ENCODE measurements at places on chromosomes 16 and 17.

GRCh38 chr16:27401768-27402568 is at the start of gene IL21R:
Gene IL21R, plus strand, starts transcription at chr16:27402174. Its CDS starts 27,898 bp downstream, at chr16:27430072.
- DNase-seq = no peak

DNA sequence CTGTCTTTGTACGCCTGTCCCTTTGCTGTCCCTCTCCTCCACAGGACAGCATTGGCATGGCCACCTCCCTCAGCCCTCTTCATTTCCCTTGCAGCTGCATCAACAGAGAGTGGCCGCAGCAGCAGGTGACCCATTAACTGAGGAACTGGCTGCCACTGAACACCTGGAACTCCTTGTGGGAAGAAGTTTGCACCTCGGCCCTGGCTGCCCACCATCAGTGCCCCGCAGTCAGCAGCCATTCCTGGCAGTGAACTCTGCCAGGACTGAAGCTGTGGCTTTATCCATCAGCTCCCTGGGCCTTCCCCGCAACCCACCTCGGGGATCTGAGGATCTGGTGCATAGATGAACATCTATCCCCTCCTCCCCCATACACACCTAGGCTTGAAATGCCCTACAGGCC is 13.1 kb upstream of the RNF135 start:
- no peak for DNase-seq

- DNase-seq = no peak
These were observed 17.0 kb downstream of the FAM117A start for GRCh38 chr17:49746791-49747490.

- no peak for DNase-seq
These were observed 1.3 kb downstream of the RAD51C start for GRCh38 chr17:58693751-58694150.

- DNase-seq = no peak
These were observed 7.0 kb upstream of the ADAM11 start for GRCh38 chr17:44751806-44752205.

GRCh38 chr17:32536736-32537643 is 50.2 kb downstream of the CDK5R1 start:
- no peak for DNase-seq

DNA sequence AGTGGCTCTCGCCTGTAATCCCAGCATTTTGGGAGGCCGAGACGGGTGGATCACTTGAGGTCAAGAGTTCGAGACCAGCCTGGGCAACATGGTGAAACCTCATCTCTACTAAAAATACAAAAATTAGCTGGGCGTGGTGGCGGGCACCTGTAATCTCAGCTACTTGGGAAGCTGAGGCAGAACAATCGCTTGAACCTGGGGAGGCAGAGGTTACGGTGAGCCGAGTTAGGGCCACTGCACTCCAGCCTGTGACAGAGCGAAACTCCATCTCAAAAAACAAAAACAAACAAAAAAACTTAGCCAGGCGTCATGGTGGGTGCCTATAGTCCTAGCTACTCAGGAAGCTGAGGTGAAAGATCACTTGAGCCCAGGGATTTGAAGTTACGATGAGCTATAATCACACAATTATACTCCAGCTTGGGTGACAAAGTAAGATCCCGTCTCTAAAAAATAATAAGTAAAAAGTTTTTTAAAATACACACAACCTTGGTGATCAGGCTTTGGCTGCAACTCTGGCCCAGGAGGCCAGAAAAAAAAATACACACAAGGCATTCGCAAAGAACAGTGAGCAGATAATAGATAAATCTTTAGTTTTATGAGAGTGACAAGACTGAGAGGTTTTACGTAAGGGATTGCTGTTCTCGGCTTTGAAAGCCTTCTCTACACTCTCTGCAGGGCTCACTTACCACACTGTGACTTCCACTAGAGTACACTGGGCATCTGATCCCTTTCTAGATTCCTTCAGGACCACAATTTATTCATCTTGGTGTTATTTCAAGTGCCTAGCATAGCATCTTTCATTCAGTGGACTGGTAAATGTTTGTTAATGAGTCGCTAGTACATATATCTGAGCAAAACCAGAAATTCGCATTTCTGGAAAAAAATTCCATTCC is 5.9 kb downstream of the GSPT1 start:
- no peak for DNase-seq

GRCh38 chr17:35021520-35022380 is 41.4 kb downstream of the LIG3 start:
- no peak for DNase-seq

DNA sequence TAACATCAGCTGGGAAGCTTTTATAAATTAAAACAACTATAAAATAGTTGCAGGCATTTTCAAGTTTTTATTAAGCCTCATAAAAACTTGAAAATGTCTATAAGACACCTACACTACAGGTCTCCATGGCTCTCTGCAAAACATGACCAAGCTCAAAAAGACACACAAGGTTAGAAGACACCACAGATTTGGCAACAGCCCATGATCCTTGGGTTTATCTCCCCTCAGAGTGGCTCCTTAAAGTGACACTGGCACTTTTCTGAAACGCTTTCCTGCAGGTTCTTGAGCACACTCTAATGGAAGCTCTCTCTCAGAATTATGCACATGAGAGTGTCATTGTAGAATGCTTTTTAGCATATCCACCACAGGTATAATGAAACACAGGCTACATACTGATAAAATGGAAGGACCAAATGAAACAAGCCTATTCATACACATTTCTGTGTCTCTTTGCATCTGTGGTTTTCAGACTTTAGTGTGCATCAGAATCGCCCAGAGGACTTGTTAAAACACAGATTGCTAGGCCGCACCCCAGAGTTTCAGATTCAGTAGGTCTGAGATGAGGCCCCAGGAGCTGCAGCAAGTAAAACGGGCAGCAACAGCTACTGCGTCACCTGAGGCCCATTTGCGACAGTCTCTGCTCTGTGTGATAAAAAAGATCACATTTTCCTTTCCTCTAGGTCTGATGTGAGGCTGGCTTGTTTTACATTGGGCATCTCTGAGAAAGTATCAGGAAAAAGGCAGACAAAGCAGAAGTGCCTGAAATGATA is 75.0 kb upstream of the WSB1 start:
- DNase-seq = no peak

GRCh38 chr17:73711184-73711583 is 66.9 kb upstream of the SDK2 start:
- no peak for DNase-seq

- DNase-seq = no peak
These were observed 29.3 kb downstream of the STH start for GRCh38 chr17:46028374-46028773.

- DNase-seq = no peak
These were observed 27.3 kb upstream of the ITGA2B start for GRCh38 chr17:44416558-44417289.

DNA sequence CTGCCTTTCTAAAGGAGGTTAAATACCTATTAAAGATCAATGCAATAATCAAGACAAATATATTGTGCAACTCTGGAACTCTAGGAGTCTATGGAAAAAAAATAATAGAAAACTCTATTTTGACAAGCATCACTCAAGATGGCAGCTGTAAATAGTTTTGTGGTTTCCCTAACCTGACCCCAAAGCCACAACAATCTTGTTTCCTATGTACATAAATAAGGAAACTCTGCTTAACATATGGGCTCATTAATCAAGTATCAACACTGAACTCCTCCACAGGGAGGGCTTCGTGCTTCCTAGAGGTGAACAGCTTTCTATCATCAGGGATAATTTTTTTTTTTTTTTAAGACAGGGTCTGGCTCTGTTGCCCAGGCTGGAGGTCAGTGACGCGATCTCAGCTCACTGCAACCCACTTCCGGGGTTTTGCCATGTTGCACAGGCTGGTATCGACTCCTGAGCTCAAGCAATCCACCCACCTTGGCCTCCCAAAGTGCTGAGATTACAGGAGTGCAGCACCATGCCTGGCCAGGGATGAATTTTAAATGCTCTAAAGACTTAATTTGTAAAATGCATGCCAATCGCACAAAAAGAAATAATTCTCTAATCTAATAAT is 42.5 kb downstream of the ARHGAP17 start:
- DNase-seq = no peak

GRCh38 chr17:34797720-34798119 is 163.5 kb downstream of the CCT6B start:
- DNase-seq = no peak

GRCh38 chr17:77721846-77722160 is 236.7 kb upstream of the TNRC6C start:
- no peak for DNase-seq

DNA sequence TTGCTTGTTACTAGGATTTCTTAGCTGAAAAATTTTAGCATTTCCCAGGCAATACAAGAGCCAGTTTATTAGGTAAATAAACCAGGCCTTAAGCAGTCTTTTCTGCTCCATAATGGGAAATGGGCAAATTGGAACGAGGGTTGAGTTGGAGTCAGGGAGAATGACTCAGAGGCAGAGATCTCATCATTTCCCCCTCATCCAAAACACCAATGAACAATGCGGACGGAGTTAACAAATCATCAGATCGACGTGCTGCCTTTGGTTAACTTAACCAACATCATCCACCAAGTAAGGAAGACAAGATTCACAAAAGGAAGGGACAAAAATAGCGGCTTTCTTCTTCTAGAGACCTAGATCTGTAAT is 243.5 kb downstream of the STX8 start:
- DNase-seq = no peak
